ENCODE measurements at places on chromosomes 6 and 20.

DNA sequence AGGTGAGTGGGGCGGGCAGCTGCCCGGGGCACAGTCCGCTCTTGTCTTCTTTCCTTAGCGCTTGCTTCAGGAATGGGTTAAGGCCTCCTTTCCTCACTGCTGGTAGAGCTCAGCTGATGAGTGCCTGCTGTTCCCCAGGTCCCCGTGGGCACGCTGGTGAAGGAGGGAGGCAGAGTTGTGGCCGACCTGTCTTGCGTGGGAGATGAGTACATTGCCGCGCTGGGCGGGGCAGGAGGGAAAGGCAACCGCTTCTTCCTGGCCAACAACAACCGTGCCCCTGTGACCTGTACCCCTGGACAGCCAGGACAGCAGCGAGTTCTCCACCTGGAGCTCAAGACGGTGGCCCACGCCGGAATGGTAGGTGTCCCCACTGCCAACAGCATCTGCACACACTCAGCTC is 15.7 kb downstream of the MTG2 start:
- DNase-seq: no peak

DNA sequence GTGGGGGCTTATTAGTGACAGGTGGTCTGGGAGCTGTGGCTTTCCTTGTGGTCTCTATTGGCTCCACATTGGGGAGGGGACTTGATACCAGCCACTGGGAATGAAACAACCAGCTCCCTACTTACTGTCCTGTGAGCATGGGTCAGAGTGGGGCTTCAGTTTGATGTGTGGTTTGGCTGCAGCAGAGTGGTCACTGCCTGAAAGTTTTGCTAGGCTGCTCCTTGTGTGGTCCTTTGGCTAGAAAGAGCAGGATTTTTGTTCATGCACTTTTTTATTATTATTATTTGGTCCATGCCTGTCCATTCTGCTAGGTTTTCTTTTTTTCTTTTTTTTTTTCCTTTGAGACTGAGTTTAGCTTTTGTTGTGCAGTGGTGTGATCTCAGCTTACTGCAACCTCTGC is 7.5 kb upstream of the TMEM14B start:
- DNase-seq: no peak

GRCh38 chr6:48691420-48691819 is 580.4 kb upstream of the PTCHD4 start:
- no peak for DNase-seq

DNA sequence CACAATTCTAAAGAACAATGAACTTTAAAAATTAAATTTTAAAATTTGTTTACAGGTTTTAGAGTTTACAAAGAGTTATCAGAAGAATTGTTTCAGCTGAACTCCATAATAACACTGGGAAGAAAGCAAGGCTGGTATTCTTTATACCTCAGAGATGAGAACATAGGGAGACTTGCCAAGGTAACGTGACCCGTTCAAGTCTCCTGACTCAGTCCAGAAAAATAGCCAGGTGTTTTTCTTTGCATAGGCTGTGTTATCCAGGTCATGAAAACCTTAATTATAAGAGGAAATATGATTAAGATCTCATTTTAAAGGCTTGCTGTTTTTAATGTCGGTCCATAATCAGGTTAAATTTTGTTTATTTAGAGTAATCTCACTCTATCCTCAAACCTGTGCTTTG is 8.5 kb upstream of the C6orf141 start:
- DNase-seq: no peak

GRCh38 chr6:36336779-36337241 is at the start of gene BNIP5:
Gene BNIP5 (minus strand): TSS chr6:36336888. CDS start chr6:36330690, 6,198 bp downstream.
- DNase-seq: no peak

- DNase-seq: no peak
Measured at GRCh38 chr6:15905488-15906419, 223.1 kb upstream of the MYLIP start.

- no peak for DNase-seq
Measured at GRCh38 chr20:50058662-50059402, 54.1 kb downstream of the UBE2V1 start.

GRCh38 chr6:71287038-71287437 is 1.6 kb upstream of the OGFRL1 start:
- no peak for DNase-seq

DNA sequence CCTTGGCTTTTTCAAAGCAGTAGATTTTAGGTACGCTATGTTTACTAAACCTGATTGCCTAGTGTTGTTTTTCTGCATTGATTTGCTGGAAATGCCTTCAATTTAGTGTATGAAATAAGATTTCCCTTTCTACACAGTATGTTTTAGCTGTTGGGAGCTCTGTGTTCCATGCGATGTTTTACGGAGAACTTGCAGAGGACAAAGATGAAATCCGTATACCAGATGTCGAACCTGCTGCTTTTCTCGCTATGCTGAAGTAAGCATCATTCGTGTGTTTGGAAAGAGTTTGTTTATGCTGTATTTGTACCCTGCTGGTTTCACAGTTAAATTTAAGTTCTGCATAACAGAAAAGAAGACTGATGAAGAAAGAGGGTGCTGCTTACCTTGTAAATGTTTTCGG is 1.9 kb downstream of the BTBD3 start:
- no peak for DNase-seq

DNA sequence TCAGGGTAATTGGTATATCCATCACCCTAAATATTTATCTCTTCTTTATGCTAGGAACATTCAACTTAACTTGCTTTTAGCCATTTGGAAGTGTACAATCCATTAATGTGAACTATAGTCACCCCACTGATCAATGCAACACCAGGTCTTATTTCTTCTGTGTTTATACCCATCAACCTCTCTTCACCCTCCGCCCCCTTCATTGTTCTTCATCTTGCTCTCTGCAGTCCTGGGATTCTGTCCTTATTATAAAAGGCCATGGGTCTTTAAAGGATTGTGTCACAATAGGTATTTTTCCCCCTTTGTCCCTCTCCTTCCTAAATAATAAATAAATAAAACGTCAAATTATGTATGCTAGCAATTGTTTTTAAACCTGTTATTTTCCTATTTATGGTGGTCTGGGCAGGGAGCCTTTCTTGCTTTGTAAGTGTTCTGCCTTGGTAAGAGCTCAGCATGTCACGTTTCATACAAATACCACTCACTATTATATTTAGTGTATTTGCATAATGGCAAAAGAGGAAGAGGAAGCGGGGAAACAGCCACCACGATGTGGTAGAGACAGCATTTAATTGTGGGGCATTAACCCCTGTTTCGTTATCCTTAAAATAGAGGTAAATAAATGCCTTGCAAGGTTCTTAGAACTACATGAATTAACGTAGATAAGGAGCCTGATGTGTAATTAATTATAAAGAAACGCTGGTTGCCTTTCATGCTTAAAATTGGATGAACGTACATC is 1.9 kb downstream of the ABRACL start:
- DNase-seq: no peak
